H9 (cell line): ENCODE measurements at places on chromosomes 6 and 20.

DNA sequence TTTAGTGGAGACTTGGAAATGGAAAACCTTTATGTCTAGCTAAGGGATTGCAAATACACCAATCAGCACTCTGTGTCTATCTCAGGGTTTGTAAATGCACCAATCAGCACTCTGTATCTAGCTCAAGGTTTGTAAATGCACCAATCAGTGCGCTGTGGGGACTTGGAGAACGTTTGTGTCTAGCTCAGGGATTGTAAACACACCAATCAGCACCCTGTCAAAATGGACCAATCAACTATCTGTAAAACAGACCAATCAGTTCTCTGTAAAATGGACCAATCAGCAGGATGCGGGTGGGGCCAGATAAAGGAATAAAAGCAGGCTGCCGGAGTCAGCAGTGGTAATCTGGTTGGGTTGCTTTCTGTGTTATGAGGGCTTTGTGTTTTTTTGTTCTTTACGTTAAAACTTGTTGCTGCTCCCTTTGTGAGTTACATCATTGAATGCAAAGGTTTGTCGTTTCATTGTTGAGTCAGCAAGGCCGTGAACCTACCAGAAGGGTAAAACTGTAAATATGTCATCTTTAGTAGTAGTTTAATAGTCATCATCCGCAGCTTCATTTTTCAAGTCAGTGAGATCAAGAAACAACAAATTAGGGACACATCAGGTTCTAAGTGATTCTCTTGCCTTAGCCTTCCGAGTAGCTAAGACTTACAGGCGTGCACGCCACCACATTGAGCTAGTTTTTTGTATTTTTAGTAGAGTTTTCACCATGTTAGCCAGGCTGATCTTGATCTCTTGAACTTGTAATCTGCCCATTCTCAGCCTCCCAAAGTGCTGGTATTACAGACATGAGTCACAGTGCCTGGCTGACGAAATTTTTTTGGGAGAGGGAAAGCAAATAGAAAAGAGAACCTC lies 22.7 kb upstream of the NUP153 start:
- H3K27me3 ChIP-seq: no peaks in the 10 kb centered on the region
- H3K4me1 ChIP-seq: no peaks in the 10 kb centered on the region; the same call in 1 of the 2 replicates
- no peak for DNase-seq
- peaks cover 2% of the 10 kb centered on the region; the same call in 2 of the 3 replicates for H3K36me3 ChIP-seq

GRCh38 chr6:134707342-134708031 lies 242.4 kb downstream of the ALDH8A1 start:
- no peaks in the 10 kb centered on the region for H3K27me3 ChIP-seq
- H3K4me1 ChIP-seq: no peaks in the 10 kb centered on the region; the same call in 1 of the 2 replicates
- peak; percentile 35 for DNase-seq
- H3K27ac ChIP-seq: no peak overlapping the region
- no peaks in the 10 kb centered on the region; the same call in 2 of the 3 replicates for H3K36me3 ChIP-seq
- no peak overlapping the region for H3K4me3 ChIP-seq

DNA sequence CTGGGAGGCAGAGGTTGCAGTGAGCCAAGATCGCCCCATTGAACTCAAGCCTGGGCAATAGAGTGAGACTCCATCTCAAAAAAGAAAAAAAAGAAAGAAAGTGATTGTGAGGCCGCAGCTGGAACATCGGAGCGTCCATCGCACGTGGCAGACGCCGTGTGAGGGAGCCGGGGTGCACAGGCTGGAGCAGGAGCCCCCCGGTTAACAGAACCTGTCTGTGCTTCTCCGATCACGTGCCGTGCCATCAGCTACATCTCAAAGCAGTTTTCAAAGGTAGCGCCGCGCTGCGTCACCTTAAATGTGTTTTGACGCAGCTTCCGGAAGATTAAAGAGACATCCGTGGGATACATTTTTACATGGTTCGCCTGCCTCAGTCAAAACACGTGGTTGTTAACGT lies 138.9 kb downstream of the TAF4 start:
- no peaks in the 10 kb centered on the region for H3K4me1 ChIP-seq
- no peak overlapping the region for H3K4me3 ChIP-seq
- no peak overlapping the region for H3K27ac ChIP-seq
- DNase-seq: no peak

DNA sequence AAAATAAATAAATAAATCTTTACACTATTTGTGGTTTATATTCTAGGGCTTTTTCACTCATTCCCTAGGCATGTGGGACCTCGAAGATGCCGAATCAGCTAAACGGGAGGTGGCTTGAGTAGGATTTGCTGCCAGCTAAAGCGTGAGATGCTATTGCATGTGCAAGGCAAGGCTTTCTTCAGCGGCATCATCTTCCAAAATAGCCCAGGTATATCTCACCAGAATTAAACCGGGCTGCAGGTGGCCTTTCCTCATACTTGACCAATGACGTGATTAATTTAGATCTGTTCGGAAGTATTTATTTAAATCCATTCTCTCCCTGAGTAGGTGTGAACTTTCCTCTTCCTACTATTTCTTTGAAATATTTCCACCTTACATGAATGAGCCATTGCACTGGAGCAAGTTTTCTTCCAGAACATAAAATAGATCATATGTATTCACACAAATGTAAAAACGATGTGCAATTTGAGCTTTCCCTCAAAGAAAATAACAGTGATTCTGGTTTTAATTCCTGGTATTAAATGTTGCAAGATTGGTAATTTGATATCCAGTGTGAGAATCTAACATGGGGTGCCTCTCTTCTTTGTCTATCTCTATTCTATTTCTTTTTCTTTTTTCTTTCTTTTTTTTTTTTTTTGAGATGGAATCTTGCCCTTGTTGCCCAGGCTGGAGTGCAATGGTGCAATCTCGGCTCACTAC lies 24.3 kb upstream of the ZNF217 start:
- no peaks in the 10 kb centered on the region for H3K36me3 ChIP-seq
- no peak for DNase-seq
- H3K27me3 ChIP-seq: no peaks in the 10 kb centered on the region
- H3K27ac ChIP-seq: no peak overlapping the region
- no peak overlapping the region for H3K4me3 ChIP-seq
- peaks cover 8% of the 10 kb centered on the region; the same call in 1 of the 2 replicates for H3K4me1 ChIP-seq

- H3K36me3 ChIP-seq: no peaks in the 10 kb centered on the region
- 0 out of 2 replicates have a peak, but pooled peaks cover 5% of the 10 kb centered on the region for H3K4me1 ChIP-seq
- H3K27ac ChIP-seq: no peak overlapping the region
- H3K27me3 ChIP-seq: no peaks in the 10 kb centered on the region
Measured at GRCh38 chr6:134315189-134315588, 2.7 kb downstream of the SGK1 start.

DNA sequence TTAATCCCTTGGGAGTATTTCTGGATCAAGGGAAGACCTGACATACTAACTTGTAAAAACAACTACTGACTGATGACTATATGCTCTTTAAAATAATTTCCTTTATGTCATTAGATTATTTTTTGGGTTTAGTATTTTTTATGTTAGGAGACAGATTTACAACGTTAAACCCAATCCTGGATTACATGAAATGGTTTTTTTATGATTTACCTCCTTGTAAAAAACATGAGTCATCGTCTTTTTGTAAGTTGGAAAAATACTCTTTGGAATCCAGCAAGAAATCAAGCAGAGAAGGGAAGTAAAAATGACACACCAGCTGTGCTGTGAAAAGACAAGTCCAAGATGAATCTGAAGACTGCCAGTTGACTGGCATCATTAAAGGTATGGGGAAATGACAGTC lies 6.7 kb downstream of the STK4 start:
- H3K27me3 ChIP-seq: no peaks in the 10 kb centered on the region
- H3K27ac ChIP-seq: no peak overlapping the region
- H3K4me3 ChIP-seq: no peak overlapping the region
- H3K36me3 ChIP-seq: peaks cover 34% of the 10 kb centered on the region

DNA sequence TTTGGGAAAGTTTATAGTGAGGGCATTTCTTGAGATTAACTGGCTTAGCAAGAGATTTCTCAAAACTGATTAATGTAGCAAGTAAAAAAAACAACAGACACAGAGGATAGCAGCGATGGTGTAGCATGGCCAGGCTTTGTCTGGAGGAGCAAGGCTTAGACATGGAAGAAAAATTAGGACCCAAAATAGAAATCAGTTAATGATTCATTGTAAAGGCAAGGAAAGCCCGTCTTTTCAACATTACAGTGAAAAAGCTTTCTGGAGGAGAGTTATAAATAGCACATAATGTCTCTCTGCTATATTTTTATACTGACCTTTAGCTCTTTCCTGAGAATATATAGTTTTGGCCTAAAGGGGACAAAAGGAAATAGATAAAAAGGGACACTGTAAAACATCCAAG lies 45.1 kb downstream of the FNDC1 start:
- no peak for DNase-seq
- no peaks in the 10 kb centered on the region for H3K4me1 ChIP-seq
- H3K4me3 ChIP-seq: no peak overlapping the region

GRCh38 chr20:47405775-47406325 lies 49.4 kb upstream of the ZMYND8 start:
- no peak overlapping the region for H3K27ac ChIP-seq
- DNase-seq: no peak
- no peaks in the 10 kb centered on the region for H3K36me3 ChIP-seq
- H3K27me3 ChIP-seq: no peaks in the 10 kb centered on the region
- no peak overlapping the region for H3K4me3 ChIP-seq

DNA sequence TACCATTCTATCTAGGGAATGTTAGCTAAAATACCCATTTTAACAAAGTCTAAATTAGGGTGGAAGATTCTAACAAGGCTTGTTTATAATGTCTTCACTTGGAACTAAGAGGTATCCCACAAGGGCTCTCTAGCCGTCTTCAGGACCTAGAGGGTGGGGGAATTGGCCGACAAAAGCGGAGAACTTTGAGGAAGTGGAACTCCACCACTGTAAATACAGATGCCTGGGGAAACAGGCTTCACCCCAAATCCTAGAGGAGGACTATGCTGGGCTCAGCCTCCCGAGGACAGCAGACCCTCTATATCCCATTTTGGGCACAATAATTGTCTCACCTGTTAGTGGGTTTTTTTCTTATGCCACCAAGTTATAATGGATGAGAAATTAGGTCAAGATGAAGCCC lies 58.0 kb upstream of the TFB1M start:
- no peaks in the 10 kb centered on the region for H3K36me3 ChIP-seq
- no peaks in the 10 kb centered on the region for H3K4me1 ChIP-seq
- no peak overlapping the region for H3K27ac ChIP-seq
- H3K4me3 ChIP-seq: no peak overlapping the region
- no peaks in the 10 kb centered on the region for H3K27me3 ChIP-seq

- no peak overlapping the region for H3K27ac ChIP-seq
- H3K36me3 ChIP-seq: no peaks in the 10 kb centered on the region
- DNase-seq: no peak
- H3K27me3 ChIP-seq: no peaks in the 10 kb centered on the region
- H3K4me1 ChIP-seq: no peaks in the 10 kb centered on the region
- H3K4me3 ChIP-seq: no peak overlapping the region
Measured at GRCh38 chr20:51536116-51537069, 6.1 kb downstream of the NFATC2 start.

GRCh38 chr6:150176659-150177058 lies 33.8 kb downstream of the PPP1R14C start:
- H3K36me3 ChIP-seq: no peaks in the 10 kb centered on the region
- no peak overlapping the region for H3K27ac ChIP-seq
- no peaks in the 10 kb centered on the region; the same call in 1 of the 2 replicates for H3K27me3 ChIP-seq
- no peak overlapping the region for H3K4me3 ChIP-seq

DNA sequence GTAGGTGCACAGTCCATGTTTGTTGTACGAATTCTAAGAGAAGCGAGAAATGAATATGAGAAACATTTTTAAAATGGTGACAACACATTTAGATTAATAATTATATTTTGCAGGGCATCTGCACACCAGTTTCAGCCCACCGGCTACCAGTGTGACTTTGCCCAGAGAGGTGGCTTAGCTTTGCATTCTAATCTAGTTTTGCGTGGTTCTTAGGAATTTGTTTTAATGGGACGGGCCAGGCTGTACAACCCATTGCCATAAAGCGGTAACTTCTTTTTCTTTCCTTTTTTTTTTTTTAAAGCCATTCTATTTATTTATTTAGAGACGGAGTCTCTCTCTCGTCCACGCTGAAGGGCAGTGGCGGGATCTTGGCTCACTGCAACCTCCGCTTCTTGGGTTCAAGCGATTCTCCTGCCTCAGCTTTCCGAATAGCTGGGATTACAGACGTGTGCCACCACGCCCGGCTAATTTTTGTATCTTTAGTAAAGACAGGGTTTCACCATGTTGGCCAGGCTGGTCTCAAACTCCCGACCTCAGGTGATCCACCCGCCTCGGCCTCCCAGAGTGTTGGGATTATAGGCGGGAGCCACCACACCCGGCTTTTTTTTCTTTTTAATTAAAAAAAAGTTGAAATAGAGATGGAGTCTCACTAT lies 829 bp downstream of the MANBAL start:
- H3K27ac ChIP-seq: peak overlapping the region; percentile 12
- no peaks in the 10 kb centered on the region for H3K4me1 ChIP-seq

DNA sequence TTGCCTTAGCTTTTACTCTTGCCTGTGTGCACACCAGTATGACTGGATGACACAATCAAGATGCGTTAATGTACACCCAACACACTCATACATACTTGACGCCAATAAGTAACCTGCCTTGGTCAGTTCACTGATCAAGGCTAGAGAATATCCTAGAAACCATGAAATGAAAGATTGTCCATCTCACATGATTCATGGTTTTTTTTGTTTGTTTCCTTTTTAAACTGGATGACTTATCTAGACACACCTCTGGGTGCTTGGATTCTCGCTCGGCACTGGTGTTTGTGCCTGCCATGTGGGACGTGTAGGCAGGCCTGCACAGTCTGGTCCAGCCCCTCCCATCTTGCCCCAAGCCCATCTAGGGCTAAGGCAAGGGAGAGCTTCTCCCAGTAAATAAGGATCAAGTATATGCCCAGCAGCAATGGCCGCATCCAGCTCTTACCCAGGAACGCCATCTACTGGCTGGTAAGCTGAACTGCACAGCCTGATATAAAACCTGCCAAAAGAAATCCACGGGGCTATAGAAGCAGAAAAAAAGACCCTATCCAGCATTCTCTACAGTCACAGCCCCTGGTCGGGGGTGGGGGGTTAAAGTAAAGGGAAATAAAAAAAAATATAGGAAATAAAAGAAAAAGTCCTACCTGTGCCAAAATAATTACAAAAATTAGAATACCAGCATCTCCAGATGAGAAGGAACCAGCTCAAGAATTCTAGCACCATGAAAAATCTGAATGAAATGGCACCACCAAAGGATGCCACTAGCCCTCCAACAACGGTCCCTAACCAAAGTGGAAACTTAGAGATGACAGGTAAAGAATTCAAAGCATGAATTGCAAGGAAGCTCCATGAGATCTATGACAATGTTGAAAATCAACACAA lies 73.3 kb downstream of the OTOR start:
- peak; percentile 57 for DNase-seq
- peaks cover 27% of the 10 kb centered on the region for H3K36me3 ChIP-seq
- no peaks in the 10 kb centered on the region for H3K27me3 ChIP-seq
- no peaks in the 10 kb centered on the region for H3K4me1 ChIP-seq
- no peak overlapping the region for H3K27ac ChIP-seq
- no peak overlapping the region for H3K4me3 ChIP-seq

- no peak overlapping the region for H3K4me3 ChIP-seq
- no peaks in the 10 kb centered on the region for H3K4me1 ChIP-seq
- no peak for DNase-seq
- H3K27me3 ChIP-seq: no peaks in the 10 kb centered on the region
- no peaks in the 10 kb centered on the region for H3K36me3 ChIP-seq
Measured at GRCh38 chr6:53628354-53629119, 37.0 kb downstream of the KLHL31 start.
